ENCODE measurements at places on chromosomes 4 and X. TPM values are rescaled to one million over a fixed set of nuclear protein-coding genes. Genes with fewer than 3 reads are reported as not detected.
A peak's percentile ranks its signal among the peaks of the same experiment; 100 is the strongest.

Gene CXorf51B
- total RNA-seq: not detected

Gene PPP1R2C
- not detected for total RNA-seq

Gene UGT2B10
- total RNA-seq: not detected

Gene ARR3
- not detected for total RNA-seq

Gene SFRP2
- total RNA-seq: not detected

Gene CYBB
- total RNA-seq: 2.1 TPM

Gene CCNQ
- total RNA-seq: 17.8 TPM

GRCh38 chr4:132707955-132708354, 441.1 kb upstream of the PCDH10 start:
- H3K27me3 ChIP-seq: no peaks in the 10 kb centered on the region
- DNase-seq: no peak
- no peak overlapping the region for H3K27ac ChIP-seq
- no peak overlapping the region for H3K4me3 ChIP-seq
- H3K4me1 ChIP-seq: peaks cover 11% of the 10 kb centered on the region

DNA sequence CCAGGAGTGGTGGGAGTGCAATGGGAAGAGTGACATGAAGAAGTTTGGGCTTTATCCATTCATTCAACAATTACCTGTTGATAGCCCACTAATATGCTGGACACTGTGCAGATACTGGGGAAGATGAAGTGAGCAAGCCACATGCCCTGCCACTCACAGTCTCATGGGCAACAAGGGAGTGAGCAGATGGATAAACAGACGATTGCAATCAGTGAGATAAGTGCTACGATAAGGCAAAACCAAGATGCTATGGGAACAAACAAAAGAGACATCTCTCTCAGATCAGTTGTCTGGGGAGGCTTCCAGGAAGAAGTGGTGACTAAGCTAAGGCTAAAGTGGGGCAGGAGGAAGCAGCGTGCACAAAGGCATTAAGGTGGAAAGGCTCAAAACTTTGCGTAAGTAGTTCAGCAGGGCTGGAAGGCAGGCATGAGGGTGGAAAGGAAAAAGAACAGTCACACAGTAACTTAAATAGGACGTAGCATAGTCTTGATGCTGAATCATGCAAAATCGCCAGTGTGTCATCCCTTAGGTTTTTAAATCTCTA, 31.7 kb downstream of the GAB3 start:
- H3K4me3 ChIP-seq: no peak overlapping the region
- peaks cover 82% of the 10 kb centered on the region for H3K27me3 ChIP-seq
- H3K4me1 ChIP-seq: peaks cover 8% of the 10 kb centered on the region

DNA sequence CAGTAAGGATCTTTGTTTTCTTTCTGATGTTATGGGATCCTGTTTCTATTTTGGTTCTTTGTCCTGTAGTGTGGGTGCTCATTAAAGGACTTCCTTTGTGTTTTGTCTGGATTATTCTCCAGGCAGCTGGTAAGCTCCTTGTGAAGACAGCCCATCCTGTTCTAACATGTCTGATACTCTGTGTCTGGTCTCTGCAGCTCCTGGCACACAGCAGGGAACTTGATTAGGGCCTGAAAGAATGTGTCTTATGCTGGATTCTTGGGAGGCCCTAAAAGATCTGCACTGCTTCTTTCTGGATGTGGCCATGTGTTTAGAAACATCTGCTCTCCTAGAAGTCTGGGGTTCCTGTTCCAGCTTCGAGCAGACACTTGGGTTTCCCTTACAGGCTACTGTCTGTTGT, 38.1 kb upstream of the ATXN3L start:
- no peak overlapping the region for H3K4me3 ChIP-seq
- H3K4me1 ChIP-seq: peaks cover 18% of the 10 kb centered on the region
- H3K36me3 ChIP-seq: no peaks in the 10 kb centered on the region
- no peak for DNase-seq
- no peaks in the 10 kb centered on the region for H3K27me3 ChIP-seq

GRCh38 chr4:89752932-89753598, 83.9 kb downstream of the SNCA start:
- H3K27ac ChIP-seq: peak overlapping the region; percentile 14
- no peak for DNase-seq
- H3K36me3 ChIP-seq: no peaks in the 10 kb centered on the region
- no peaks in the 10 kb centered on the region for H3K27me3 ChIP-seq
- H3K4me3 ChIP-seq: peak overlapping the region; percentile 19

DNA sequence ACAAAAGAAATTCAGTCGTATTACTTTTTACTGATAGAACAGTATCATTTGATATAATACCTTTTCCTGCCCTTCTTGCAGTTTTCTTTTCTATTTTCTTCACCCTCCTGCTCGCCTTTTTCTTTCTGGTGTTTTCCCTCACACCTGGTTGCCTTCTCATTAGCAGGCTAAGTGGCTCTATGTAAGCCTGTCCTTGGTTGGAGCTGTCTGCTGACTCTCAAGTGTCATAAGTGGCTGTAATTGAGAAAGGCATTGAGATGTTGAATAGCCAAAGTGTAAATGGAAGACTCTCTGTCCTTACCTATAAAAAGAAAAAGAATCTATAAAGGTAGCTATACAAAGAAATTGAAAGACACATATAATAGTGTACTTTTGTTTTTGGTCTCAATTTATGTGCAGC, 180.7 kb downstream of the ADGRL3 start:
- no peak overlapping the region for H3K4me3 ChIP-seq
- H3K36me3 ChIP-seq: no peaks in the 10 kb centered on the region

DNA sequence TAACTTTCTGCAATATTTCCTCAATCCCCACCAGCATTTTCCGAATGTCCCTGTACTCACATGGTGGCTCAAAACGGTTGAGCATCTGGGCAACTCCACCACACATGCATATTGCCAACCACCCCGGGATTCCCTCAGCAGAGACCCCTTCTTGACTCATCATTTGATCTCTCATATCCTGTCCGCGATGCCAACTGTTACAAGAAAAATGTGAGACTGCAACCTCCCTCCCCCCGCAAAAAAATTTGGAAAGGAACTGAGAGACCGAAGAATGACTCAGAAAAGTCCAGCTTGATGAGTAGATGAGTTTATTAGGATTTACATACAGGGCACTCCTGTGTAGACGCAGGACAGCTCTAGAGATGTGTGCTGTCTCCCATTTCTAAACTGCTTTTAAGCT, 561.4 kb downstream of the ZIC3 start:
- no peaks in the 10 kb centered on the region for H3K27me3 ChIP-seq
- DNase-seq: no peak
- H3K27ac ChIP-seq: no peak overlapping the region
- no peaks in the 10 kb centered on the region for H3K36me3 ChIP-seq
- no peak overlapping the region for H3K4me3 ChIP-seq

- H3K4me1 ChIP-seq: peaks cover 39% of the 10 kb centered on the region
- peak; percentile 67 for DNase-seq
- no peaks in the 10 kb centered on the region for H3K27me3 ChIP-seq
- peak overlapping the region; percentile 40 for H3K4me3 ChIP-seq
- peaks cover 15% of the 10 kb centered on the region for H3K36me3 ChIP-seq
These were observed 351.2 kb downstream of the ARHGAP24 start for GRCh38 chr4:85826060-85826678.

- no peak overlapping the region for H3K4me3 ChIP-seq
- H3K27me3 ChIP-seq: peaks cover 15% of the 10 kb centered on the region
- no peak overlapping the region for H3K27ac ChIP-seq
- H3K36me3 ChIP-seq: no peaks in the 10 kb centered on the region
These were observed 222.7 kb downstream of the CHIC2 start for GRCh38 chr4:53841711-53842110.

DNA sequence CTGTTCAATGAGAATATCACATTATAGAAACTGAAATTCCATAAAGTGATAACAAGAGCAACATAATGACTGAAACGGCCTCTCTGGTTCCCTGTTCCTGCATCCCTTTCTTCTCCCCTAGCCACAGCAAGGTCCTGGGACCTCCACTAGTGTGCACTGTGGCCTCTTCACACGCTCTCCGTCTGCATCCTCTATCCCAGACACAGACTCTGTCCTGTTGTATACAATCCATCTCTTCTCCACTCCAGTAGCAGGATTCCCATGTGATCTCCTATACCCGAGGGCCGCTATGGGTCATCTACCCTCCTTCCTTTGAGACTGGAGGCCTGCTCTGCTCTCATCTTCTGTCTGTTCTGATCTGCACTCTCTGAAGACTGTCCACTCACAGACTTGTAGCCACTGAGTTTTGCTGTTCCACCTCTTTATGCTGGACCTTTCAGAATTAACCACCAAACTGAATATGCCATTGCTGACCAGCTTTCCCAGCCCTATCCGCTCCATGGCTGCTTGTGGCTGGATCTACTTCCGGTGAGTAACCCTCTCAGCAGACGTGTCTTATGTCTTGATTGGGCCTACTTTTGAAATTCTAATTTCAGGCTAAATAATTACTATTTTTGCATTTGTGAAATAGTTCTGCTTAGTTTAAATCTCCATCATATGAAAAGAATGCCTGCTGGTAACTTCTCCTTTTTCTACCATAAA, 105.1 kb upstream of the NAP1L5 start:
- DNase-seq: no peak
- no peak overlapping the region for H3K27ac ChIP-seq
- H3K27me3 ChIP-seq: no peaks in the 10 kb centered on the region
- H3K4me3 ChIP-seq: no peak overlapping the region

DNA sequence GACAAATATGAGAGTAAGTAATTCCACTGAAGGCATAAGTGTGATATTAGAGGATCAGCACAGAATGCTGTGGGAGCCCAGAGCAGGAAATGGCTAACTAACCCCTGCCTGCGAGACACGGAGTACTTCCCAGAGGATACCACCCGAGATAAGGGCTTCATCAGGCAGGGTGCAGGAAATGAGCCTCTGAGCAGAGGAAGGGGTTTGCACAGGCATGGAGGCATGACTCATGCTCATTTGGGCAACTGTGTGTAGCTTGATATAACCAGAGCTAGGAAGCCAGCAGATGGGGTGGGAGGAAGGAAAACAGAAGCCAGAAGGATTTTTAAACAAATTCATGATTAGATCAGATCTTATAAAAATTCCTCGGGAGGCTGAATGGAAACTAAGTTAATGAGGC, 70.0 kb upstream of the TSPAN5 start:
- no peaks in the 10 kb centered on the region for H3K36me3 ChIP-seq
- no peak overlapping the region for H3K4me3 ChIP-seq
- no peaks in the 10 kb centered on the region for H3K27me3 ChIP-seq
- H3K4me1 ChIP-seq: peaks cover 7% of the 10 kb centered on the region

GRCh38 chr4:120709991-120710390, 212.5 kb downstream of the PRDM5 start:
- no peaks in the 10 kb centered on the region for H3K4me1 ChIP-seq
- no peak overlapping the region for H3K4me3 ChIP-seq
- DNase-seq: no peak
- no peaks in the 10 kb centered on the region for H3K27me3 ChIP-seq
- H3K27ac ChIP-seq: no peak overlapping the region

DNA sequence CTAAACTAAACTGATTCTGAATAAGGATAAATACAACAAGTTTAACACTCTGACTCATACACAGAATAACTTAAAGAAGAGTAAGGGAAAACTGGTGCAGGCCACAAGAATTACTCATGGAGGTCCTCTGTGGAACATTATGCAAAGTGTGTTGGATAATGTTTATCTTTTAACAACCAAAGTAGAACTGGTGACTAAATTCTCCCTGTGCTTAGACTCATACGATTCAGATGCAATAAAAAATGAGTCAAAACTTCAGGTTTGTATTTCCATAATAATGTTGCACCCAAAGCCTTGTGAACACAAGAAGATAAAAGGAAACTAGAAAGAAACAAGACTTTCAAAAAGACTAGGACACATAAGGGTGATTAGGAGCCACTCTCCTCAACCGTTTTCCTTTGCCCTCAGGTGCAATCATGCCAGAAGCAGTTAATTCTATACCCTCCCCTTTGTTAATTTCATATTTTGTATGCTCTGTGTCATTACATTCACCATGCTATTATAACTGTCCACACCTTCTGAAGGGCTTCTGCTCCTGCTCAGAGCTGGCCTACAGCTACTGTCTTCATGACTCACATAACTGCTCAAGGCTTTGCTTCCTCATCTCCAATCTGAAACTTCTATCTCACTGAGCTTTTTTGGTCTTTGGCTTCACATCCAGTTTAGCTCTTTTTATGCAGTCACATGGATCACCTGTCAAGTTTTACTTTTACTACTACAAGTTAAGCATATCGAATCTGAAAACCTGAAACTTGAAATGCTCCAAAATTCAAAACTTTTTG, 60.2 kb downstream of the KCNIP4 start:
- no peaks in the 10 kb centered on the region for H3K36me3 ChIP-seq
- no peaks in the 10 kb centered on the region for H3K27me3 ChIP-seq
- no peak overlapping the region for H3K27ac ChIP-seq
- DNase-seq: no peak
- H3K4me1 ChIP-seq: peaks cover 7% of the 10 kb centered on the region
- no peak overlapping the region for H3K4me3 ChIP-seq

- peak; percentile 24 for DNase-seq
- H3K27ac ChIP-seq: no peak overlapping the region
- H3K36me3 ChIP-seq: peaks cover 3% of the 10 kb centered on the region
- H3K4me1 ChIP-seq: no peaks in the 10 kb centered on the region
These were observed 15.4 kb downstream of the TSPAN5 start for GRCh38 chr4:98642991-98643426.

- no peaks in the 10 kb centered on the region for H3K36me3 ChIP-seq
- H3K27ac ChIP-seq: no peak overlapping the region
- no peaks in the 10 kb centered on the region for H3K27me3 ChIP-seq
- no peaks in the 10 kb centered on the region for H3K4me1 ChIP-seq
- no peak for DNase-seq
These were observed 20.4 kb downstream of the MSANTD1 start for GRCh38 chr4:3269105-3269927.

DNA sequence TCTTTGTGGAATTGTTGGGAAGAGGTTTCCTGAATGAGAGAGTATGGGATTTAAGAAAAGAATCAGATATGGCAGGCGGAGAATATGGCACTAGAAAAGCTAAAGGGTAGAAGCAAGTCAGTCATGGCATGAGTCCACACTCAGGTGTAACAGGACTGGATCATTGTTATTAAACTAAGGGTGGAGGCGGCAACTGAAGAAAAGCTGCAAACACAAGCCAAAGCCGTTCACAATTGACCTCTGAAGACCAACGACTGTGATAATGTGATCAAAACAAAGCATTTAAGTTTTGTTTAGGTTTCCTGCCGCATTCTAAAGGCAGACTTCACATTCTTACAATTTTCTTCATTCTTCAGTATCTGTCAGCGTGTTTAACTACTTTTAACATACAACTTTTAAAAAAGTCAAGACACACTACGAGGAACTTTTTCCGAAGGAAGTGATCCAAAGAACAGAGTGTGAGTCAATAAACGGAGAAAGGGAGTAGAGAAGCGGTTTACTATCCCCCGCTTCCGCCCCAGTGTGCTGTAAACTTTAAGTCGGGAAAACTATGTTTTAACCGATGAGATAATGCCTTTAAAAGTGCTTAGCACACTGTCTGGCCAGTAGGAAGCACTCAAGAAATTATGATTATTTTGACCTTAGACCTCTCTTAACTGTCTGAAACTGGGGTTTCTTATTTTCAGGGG, 909 bp upstream of the SLAIN2 start:
- H3K4me3 ChIP-seq: peak overlapping the region; percentile 85
- H3K36me3 ChIP-seq: peaks cover 23% of the 10 kb centered on the region
- DNase-seq: no peak

- no peak overlapping the region for H3K27ac ChIP-seq
- H3K27me3 ChIP-seq: peaks cover 74% of the 10 kb centered on the region
- DNase-seq: no peak
- no peak overlapping the region for H3K4me3 ChIP-seq
- no peaks in the 10 kb centered on the region for H3K36me3 ChIP-seq
These were observed 7.0 kb downstream of the JAKMIP1 start for GRCh38 chr4:6193399-6193798.
